ENCODE measurements at places on chromosomes 2 and 18. TPM values are rescaled to one million over a fixed set of nuclear protein-coding genes. Genes with fewer than 3 reads are reported as not detected.

Gene SPHKAP
- 0.40 TPM for total RNA-seq

DNA sequence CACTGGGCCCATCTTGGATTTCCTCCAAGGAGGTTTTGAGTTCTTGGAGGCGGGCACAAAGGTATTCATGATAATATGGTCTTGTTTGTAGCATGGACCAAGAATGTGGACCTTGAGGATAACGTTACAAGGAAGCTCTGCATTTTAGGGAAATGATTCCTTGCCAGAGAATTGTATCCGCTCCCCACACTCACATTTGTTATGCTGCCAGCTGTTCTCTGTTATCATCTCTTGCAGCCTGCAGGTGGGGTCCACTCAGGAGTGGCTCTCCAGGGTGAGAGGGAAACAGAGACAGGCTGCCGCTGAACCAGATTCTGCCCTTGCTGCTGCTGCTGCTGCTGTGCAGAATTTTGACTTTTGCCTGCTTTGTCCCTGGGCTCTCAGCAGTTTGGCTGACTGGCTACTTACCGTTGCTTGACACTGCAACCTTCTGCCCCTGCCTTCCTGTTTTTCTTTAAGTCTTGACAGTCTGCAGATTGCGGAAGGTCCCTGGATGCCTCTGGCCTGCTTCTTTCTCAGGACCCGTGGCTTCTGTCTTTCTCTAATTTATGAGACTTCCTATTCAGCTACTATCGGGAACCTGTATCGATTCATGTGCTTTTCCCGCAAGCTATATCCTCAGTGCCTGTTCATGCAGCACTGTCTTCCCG is 122.3 kb upstream of the DOCK10 start:
- DNase-seq: no peak
- H3K4me1 ChIP-seq: no peaks in the 10 kb centered on the region
- H3K27ac ChIP-seq: no peak overlapping the region
- no peaks in the 10 kb centered on the region for H3K27me3 ChIP-seq
- H3K4me3 ChIP-seq: no peak overlapping the region

Gene CROCC2
- not detected for total RNA-seq

- H3K36me3 ChIP-seq: no peaks in the 10 kb centered on the region
- no peaks in the 10 kb centered on the region for H3K27me3 ChIP-seq
- no peak overlapping the region for H3K4me3 ChIP-seq
- no peak overlapping the region for H3K27ac ChIP-seq
- DNase-seq: no peak
- H3K4me1 ChIP-seq: peaks cover 45% of the 10 kb centered on the region
Measured at GRCh38 chr18:13437796-13438506, 219.4 kb downstream of the LDLRAD4 start.

- DNase-seq: peak; percentile 89
- H3K27me3 ChIP-seq: no peaks in the 10 kb centered on the region
- peaks cover 10% of the 10 kb centered on the region for H3K4me1 ChIP-seq
Measured at GRCh38 chr2:46451131-46451711, 28.1 kb upstream of the TMEM247 start.

DNA sequence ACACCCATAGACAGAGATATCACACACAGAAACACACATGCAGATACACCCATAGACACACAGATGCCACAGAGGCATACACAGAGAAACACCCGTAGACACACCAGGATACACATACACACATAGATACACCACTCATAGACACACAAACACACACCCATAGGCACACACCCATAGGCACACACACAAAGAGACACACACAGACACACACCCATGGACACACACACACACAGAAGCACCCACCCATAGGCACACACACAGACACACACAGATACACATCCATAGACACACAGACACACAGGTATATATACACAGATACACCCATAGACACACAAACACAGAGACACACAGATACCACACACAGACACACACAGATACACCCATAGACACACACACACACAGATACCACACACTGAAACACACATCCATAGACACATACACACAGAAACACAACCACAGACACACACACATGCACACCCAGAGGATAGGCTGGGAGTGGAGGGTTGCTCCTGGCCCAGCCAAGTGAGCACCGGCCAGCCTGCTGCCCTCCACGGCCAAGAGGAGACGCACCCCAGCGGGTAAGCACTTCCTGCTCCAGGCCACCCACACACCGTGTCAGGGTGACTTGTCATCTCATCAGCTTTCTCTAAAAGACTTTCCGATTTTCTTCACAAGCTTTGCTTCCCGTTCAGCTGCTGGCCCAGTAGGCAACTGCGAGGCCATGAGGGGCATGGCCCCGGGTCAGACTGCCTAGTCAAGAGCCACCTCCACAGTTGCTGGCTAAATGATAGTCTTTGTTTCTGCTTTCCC is 14.1 kb upstream of the CNNM3 start:
- H3K4me3 ChIP-seq: no peak overlapping the region
- DNase-seq: no peak

Gene FLACC1
- 1.2 TPM for total RNA-seq

- H3K27me3 ChIP-seq: no peaks in the 10 kb centered on the region
- peaks cover 28% of the 10 kb centered on the region for H3K4me1 ChIP-seq
- no peaks in the 10 kb centered on the region for H3K36me3 ChIP-seq
- DNase-seq: no peak
Measured at GRCh38 chr2:33071591-33071990, 124.8 kb downstream of the LTBP1 start.

DNA sequence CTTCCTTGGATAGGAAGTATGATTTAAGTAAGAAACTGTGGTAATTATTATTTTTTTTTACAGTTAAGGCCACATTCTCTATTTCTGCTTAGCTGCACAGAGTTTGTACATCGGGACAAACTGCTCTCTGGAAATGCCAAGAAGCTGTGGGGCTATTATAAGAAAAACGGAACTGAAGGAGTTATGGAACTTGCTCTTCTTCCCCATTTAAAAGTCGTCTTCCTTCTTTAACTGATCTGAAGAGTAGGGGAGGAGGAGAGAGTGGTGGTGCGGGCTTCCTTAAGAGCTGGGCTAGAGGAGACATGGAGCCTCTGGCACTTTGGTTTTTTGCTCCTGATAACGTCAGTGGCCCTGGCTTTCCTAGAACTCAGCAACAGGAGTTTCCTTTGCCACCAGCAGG is 54.4 kb downstream of the RAB31 start:
- H3K4me3 ChIP-seq: no peak overlapping the region
- H3K4me1 ChIP-seq: no peaks in the 10 kb centered on the region
- peak; percentile 72 for DNase-seq
- no peak overlapping the region for H3K27ac ChIP-seq
- no peaks in the 10 kb centered on the region for H3K27me3 ChIP-seq

Gene ELOA2
- not detected for total RNA-seq

GRCh38 chr2:97718051-97718882 is 4.9 kb downstream of the ZAP70 start:
- H3K4me3 ChIP-seq: no peak overlapping the region
- no peaks in the 10 kb centered on the region for H3K36me3 ChIP-seq
- H3K27ac ChIP-seq: no peak overlapping the region
- H3K4me1 ChIP-seq: no peaks in the 10 kb centered on the region
- DNase-seq: no peak
- H3K27me3 ChIP-seq: no peaks in the 10 kb centered on the region

DNA sequence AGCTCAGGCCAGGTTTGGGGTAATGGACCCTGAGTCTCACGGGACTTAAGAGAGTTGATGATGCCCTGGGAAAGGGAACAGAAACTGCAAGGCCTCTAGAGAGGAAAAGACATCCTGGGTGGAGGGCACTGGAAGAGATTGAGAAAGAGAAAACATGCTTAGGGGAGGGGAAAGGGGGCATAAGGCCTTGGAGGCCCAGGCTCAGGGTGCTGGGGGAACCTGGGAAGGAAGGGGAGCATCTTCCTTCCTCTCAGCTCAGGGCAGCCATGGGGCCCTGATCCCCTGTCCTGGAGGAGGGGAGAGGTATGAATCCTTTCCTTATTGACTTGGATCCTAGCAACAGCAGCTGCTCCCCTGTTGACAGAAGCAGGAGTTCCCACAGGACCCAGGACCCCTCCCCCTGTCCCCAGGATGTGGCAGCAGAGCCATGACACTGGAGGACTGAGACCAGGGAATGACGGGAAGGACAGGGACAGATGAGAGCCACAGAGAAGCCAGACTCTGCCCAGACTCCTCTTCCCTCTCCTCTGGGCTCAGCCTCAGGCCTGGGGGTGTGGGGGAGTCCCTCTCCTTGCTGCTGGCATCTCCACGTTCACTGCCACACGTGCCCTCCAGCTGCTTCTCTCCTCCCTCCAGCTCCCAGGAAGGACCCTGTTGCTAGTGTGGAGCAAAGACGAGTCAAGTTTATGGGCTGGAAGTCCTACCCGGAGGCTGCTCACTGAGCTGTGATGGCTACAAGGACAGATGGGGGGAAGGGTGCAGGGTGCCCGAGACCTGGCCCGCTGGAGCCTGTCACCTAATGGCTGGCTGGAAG is 815 bp downstream of the GPBAR1 start:
- peak overlapping the region; percentile 89 for H3K27ac ChIP-seq
- DNase-seq: no peak
- no peaks in the 10 kb centered on the region for H3K27me3 ChIP-seq
- no peak overlapping the region for H3K4me3 ChIP-seq

GRCh38 chr2:54879598-54880332 is 156.3 kb downstream of the EML6 start:
- no peak for DNase-seq
- no peaks in the 10 kb centered on the region for H3K4me1 ChIP-seq
- H3K4me3 ChIP-seq: no peak overlapping the region
- no peaks in the 10 kb centered on the region for H3K27me3 ChIP-seq

DNA sequence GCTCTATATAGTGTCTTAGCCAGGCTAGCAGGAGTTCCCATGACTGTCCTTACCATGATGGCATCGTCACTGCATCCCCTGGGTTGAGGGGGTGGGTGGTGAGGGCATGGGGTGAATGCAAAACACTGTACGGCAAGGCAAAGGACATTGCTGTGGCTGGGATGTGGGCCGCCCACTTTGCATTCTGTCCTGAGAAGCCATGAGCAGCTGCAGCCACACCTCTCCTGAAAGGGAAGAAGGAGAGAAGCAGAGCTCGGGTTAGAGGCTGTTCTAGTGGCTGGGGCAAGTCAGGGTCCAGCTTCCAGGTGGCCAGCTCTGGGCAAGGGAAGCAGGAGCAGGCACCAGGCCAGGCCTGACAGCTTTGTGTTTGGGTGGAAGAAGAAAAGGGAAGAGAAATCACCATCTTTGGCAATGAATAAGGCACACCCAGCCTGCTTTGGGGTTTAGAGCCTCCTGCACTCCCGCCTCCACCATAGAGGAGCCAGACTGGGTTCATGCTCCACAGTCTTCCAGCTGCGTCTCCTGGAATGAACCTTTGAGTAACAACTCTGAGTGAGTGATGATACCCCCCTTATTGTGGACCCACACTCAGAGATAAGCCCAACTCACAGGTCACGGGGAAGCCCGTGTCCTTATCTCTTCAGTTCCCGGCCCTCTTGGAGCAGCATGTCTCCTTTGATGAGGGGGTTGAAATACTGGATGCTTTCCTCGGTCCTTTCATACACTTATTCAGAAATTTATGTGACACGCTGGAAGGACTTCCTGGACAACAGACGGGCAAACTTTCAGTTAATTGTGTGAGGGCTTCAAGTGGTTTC is 63.4 kb downstream of the INPP4A start:
- no peak for DNase-seq
- peaks cover 58% of the 10 kb centered on the region for H3K4me1 ChIP-seq
- no peaks in the 10 kb centered on the region for H3K27me3 ChIP-seq
- no peaks in the 10 kb centered on the region for H3K36me3 ChIP-seq
- H3K27ac ChIP-seq: peak overlapping the region; percentile 76
- no peak overlapping the region for H3K4me3 ChIP-seq

Gene MYOM1
- 17.2 TPM for total RNA-seq

Gene MAP2
- total RNA-seq: 57.1 TPM

GRCh38 chr2:155372969-155373368 is 674.5 kb downstream of the KCNJ3 start:
- no peaks in the 10 kb centered on the region for H3K27me3 ChIP-seq
- no peaks in the 10 kb centered on the region for H3K36me3 ChIP-seq
- H3K4me1 ChIP-seq: no peaks in the 10 kb centered on the region
- no peak for DNase-seq
- H3K27ac ChIP-seq: no peak overlapping the region

Gene SNTG2
- total RNA-seq: 3.8 TPM

DNA sequence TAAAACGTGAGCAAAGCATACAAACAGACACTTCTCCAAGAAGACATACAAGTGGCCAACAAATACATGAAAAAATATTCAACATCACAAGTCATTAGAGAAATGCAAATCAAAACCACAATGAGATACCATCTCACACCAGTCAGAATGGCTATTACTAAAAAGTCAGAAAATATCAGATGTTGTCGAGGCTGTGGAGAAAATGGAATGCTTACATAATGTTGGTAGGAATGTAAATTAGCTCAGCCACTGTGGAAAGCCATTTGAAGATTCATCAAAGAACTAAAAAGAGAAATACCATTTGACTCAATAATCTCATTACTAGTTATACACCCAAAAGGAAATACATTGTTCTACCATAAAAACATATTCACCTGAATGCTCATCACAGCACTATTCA is 825.7 kb downstream of the SUCLG1 start:
- no peaks in the 10 kb centered on the region for H3K4me1 ChIP-seq
- H3K27ac ChIP-seq: no peak overlapping the region
- H3K27me3 ChIP-seq: no peaks in the 10 kb centered on the region
- no peaks in the 10 kb centered on the region for H3K36me3 ChIP-seq
- no peak for DNase-seq
- no peak overlapping the region for H3K4me3 ChIP-seq

- peak overlapping the region; percentile 90 for H3K27ac ChIP-seq
- no peak for DNase-seq
- H3K4me1 ChIP-seq: peaks cover 15% of the 10 kb centered on the region
- peaks cover 6% of the 10 kb centered on the region for H3K36me3 ChIP-seq
- H3K27me3 ChIP-seq: no peaks in the 10 kb centered on the region
Measured at GRCh38 chr2:172556284-172557033, 569 bp downstream of the PDK1 start.

Gene THADA
- total RNA-seq: 24.0 TPM

Gene DCDC2C
- total RNA-seq: 0.83 TPM

DNA sequence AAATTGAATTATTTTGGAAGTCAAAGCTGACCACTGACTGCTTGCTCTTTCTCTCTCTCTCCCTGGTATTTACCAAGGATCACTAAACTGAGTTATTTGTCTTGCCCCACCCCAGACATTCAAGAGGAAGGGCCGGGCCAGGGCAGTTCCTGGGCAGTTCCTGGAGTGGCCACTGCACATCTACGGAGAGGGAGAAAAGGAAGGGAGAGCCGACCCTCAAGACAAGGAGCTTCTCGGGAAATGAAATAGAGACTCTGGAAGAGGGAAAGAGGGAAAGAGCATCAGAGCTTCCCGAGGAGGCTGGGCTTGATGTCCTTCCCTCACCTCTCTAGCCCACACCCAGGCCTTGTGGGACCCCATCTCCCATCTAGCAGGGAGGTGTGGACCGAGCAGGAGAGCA is 83.1 kb downstream of the SEPTIN10 start:
- DNase-seq: no peak
- no peak overlapping the region for H3K4me3 ChIP-seq
- H3K27ac ChIP-seq: no peak overlapping the region
- peaks cover 21% of the 10 kb centered on the region for H3K27me3 ChIP-seq
- no peaks in the 10 kb centered on the region for H3K4me1 ChIP-seq

Gene PSD4
- total RNA-seq: 3.8 TPM
